Bronchial epithelial cell (primary cell): ENCODE measurements at places on chromosomes 4 and X. TPM values are rescaled to one million over a fixed set of nuclear protein-coding genes. Genes with fewer than 3 reads are reported as not detected.

- DNase-seq, result no peak
Observed at GRCh38 chrX:96376266-96376665, 308.4 kb upstream of the DIAPH2 start.

NEXMIF gene
- under 0.01 TPM in 2 replicates for total RNA-seq

GRCh38 chr4:41205130-41205529 lies 9.2 kb downstream of the APBB2 start:
- no peak for DNase-seq

F9 gene
- total RNA-seq, result not detected in 2 replicates

DNA sequence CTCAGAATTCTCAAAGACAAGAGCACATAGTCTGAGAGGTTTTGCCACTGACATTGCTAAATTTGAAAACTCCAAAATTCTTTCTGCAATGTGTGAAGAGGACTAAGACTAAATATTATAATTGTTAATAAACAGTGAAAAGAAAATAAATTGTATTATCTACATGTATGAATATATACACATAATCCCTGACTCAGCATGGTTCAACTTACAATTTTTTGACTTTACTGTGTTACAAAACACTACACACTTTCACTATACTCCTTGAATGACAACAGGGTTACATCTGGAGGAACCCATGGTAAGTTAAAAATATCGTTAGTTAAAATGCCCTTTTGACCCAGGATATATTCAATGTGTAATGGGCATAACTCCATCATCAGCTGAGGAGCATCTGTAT lies 2017.2 kb upstream of the TENM3 start:
- DNase-seq, result no peak

MAGEA2B gene
- not detected in 2 replicates for total RNA-seq

C4orf54 gene
- total RNA-seq, result under 0.01 TPM in 2 replicates

DNA sequence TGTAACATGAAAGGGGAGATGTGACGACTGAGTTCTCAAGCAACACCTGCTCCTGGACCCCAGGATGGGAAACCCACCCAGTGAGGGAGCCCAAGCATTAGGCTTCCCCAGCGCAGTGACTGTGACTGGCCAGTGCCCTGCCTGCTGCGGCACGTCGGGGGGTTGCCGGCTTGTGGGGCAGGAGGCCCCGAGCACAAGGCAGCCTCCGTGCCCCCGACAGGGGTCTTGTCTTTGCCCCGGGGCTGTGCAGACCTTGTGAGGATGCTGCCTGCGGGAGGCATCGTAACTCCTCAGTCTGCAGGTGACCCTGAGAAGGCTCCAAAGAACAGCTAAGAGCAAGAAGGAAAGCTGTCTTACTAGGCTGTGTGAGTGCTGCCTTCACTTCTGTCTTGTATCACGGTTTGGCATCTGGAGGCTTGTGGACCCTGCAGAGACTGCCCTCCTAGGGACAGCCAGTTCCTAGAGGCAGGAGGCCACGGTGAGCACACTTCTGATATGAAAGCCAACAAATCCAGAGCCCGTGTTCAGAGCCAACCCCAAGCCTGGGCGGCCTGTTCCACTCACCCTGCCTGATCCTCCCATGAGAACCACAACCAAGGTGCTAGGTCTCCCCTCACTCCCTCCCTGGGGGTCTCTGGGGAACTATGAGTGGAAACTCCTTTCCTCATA lies 47.7 kb downstream of the FGFRL1 start:
- DNase-seq, result no peak

DNA sequence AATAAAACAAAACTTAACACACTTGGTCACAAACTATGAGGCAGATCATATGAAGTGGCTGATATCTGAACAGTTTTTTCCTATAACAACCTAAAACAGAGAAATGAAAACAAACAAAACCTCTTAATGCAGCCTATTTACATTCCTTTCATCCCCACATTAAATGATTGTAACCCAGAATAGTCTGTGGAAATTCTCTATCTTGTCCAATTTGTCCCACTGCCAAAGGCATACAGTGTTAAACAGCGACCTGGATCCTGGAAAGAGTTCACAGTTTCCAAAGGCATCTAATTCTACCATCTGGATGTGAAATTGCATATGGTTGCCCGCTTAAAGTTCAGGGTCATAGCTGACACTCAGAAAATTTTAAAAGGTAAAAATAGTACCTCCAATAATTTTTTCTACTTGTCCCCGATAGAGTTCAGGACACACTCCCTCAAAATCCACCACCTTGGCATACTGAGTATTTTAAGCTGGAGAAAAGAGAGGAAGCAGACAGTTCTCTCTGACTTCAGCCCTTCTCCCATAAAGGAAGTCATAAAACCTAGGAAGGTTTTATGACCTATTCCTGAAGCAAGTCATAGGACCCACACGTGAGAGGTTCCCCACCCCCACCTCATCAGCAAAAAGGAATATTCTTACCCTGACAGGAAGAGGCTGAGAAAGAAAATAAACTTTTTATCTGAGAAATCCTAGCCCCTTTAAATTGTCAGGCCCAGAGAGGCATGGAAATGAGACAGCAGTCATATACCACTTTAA lies 270.2 kb downstream of the PAPSS1 start:
- no peak for DNase-seq

VCX3B gene
- 0.26 TPM in 2 replicates for total RNA-seq

DNA sequence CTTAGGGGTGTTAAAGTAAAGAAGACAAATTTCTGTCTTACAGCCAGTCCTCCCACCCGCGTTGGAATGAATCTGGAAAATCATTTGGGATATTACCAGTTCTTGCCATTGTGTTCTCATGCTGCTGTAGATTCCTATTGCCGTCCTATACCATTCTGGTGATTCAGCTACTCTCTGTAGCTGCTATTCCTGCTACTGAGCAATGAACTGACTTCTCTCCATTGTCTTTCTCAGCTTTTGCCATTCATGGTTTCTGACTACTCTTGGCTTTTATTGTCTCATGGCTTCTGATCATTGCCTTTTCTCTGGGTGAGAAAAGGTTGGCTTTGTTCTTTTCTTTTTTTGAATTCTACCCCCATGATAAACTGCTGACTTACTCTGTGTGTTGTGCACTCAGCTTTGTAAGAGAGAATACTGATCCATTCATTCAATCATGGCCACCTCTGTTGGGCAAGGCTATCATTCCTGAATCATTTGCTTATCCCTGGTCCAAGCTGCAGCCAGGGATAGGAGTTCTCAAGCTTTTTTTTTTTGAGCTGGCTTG lies 27.7 kb upstream of the METAP1 start:
- no peak for DNase-seq

DNA sequence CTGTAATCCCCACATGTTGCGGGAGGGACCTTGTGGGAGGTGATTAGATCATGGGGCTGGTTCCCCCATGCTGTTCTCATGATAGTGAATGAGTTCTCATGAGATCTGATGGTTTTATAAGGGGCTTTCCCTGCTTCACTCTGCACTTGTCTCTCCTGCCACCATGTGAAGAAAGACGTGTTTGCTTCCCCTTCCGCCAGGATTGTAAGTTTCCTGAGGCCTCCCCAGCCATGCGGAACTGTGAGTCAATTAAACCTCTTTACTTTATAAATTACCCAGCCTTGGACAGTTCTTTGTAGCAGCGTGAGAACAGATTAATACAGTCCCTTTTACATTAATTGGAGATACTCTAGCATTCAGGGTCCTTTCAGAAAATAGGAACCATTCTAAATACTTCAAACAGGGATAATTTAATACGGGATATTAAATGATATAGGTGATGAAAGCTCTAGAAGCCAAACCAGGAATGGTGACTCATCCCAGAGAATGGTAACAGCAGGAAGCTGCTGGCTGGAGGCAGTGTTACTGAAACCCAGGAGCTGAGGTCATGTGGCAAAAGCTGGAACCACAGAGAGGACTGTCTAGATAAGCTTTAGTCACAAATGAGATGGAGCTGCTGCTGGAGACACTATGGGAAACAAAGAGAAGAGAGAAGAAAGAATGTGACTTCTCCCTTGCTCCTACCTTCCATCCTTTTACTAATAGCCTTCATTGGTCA lies 57.3 kb downstream of the GSTCD start:
- DNase-seq, result peak; percentile 94

NKX3-2 gene
- total RNA-seq, result under 0.01 TPM in 1 of 2 replicates, not detected in the other

GRCh38 chrX:133922390-133922771 lies 63.0 kb downstream of the GPC3 start:
- DNase-seq, result no peak

- DNase-seq, result peak; percentile 23
Observed at GRCh38 chr4:89486042-89486441, 178.4 kb upstream of the GPRIN3 start.

DNA sequence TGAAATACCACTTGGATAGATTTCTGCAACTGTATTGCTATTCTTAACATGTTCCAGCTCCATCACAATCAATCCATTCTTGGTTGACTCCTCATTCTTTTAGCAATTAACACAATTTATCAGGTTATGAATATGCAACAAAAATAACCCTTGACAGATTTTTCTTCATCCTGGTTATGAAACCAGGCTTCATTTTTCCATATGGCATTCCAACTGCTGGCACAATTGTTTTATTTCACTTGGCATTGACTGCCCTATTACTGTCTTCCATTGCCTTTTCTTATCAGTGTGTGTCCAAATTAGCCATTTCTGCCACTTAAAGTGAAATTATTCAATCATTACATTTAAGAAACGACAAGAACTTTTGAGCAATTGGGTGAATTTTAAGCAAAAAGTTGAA lies 388.8 kb upstream of the EPHA5 start:
- DNase-seq, result no peak

GRCh38 chr4:77104791-77105540 lies 29.2 kb upstream of the CCNI start:
- peak; percentile 77 for DNase-seq

DNA sequence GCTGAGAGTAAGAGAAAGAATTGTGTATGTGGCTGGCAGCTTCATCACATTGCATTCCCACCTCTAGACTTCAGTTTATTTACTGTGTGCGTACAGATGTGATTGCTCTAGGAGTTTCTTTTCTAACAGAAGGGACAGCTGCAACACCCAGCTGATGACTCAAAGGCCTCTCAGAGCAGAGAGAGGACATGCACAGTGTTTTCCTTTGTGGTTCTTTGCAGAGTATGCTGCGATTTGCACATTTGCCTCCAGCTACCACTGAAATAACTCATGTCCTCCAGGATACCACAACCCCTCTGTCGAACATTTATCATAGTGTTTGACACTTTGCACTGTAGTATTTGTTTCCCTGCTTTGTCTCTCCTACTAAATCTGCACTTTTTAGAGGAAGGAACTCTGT lies 294.1 kb downstream of the STIM2 start:
- DNase-seq, result peak; percentile 50

TEX13C gene
- not detected in 2 replicates for total RNA-seq

- no peak for DNase-seq
Observed at GRCh38 chrX:21699136-21699535, 41.0 kb upstream of the KLHL34 start.

DNA sequence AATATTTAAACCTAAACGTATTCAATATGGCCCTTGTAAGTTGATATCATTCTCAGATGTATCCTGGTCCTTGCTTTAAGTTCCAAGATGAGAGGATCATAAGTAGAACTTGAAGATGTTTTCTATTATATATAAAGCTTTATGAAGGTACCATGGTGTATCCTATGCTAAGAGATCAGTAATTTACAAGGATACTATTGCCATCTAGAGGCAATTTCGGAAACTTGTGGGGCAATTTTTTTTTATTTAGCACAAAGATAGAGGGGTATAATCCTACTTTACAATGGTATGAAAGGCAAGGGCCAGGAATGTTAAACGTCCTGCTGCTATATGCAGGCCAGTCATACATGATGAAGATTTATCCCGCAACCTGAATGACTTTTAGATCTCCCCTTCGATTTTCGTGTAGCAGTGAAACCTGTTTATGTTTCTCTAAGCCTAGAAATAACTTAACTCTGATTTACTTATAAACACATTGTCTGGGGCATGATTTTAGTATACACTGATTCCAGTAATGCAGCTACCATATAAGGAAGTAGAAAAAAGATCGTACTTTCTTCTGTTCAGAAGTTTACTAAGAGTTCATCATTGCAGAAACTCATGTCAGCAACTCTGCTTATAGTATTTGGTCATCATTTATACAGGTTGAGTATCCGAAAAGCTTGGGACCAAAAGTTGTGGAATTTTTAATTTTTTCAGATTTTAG lies 2.6 kb downstream of the SLC25A31 start:
- DNase-seq, result peak; percentile 59

DNA sequence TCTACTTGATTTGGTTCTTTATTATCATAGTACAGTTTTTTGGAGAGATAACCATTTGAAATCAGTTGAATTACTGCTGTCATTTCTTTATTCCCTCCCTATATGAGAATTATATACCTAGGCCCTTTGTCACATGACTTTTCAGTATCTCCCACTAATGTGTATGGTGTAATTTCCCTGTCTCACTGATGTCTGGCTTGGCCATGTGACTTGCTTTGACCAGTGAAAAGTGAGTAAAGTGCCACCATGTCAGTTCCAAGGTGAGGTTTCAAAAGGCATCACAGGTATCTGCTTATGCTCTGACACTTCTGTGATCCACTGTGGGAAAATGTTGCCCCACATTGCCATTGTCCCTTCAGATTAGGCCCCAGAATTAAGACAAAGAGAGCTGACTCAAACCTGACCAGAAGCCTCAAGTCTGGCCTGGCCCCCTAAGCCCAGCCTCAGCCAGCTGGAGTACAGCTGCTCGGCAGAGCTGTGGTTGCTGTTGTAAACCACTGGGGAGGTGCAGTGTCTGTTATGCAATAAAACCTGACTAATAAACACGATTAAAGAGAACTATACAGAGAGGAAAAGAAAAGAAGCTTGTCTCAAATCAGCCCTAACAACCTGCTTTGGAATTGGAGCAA lies 27.5 kb downstream of the SETD7 start:
- DNase-seq, result peak; percentile 30

BANK1 gene
- total RNA-seq, result 0.26 TPM in 2 replicates

DNA sequence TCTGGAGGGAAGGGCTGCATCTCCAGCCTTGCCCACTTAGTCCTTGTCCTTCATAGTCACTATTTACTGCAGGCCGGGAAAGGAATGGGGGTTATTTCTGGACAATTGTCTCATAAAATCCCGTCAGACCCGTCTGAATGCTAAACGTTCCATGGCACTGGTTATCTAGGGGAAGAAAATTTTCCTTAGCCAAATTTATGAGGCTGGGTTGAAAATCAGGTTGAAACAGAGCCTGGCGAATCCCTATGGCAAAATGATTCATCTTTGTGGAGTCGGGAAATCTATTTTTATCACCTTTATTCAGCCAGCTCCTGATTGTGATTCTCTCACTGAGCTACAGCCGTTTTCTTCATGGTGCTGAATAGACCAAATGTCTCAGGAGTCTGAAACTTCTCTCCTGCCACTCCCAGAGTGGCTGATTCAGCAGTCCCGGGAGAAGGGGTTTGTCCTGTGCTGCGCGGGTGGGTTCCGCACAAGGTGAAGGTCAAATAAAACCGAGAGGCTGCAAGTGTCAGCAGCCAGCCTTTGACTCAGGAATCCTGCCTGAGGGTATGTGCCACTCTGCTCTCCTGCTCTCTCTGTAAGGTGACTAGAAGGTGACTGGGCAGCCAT lies 1.0 kb downstream of the LIMCH1 start:
- peak; percentile 13 for DNase-seq

GRCh38 chr4:66219401-66219800 lies 549.1 kb upstream of the EPHA5 start:
- DNase-seq, result no peak

PCDH11X gene
- total RNA-seq, result not detected in 2 replicates

GRCh38 chrX:42466332-42467046 lies 311.5 kb downstream of the PPP1R2C start:
- peak; percentile 28 for DNase-seq

- no peak for DNase-seq
Observed at GRCh38 chr4:143339497-143339896, 2.8 kb downstream of the GAB1 start.
